ENCODE measurements at places on chromosomes 5 and 9.

DNA sequence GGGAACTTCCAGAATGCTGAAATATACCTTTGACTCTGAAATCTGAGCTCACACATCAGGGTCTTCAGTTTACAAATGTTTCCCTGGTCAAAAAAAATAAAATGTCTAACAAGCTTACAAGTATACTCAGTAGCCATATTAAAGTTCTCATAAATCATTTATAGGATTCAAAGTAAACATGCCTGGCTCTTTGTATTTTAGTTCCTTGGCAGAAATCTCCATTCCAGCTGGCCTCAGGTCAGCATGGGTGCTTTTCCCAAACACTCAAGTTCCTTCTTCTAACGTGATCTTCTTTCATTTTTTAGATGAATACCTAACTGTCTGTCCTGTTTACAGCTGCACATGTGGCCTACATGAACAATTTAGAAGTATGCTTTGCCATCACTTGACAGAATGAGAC, 263.2 kb downstream of the GAS1 start:
- no peak for DNase-seq

DNA sequence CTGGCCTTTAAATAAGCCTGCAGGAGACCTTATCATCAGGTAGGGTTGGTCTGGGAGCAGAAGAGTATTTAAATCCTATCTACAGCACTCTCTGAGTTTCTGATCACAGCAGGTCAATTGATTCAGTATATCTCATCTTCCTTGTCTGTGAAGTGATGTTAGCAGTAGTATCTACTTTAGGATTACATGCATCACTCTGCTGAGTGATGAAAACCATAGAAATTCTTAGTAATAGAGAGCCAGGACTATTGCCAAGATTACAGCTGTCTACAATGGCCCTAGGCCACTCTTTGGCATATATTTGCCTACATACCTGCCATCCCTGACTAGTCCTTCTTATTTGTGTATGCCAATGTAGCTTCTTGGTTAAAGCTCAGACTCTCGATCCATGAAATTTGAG, 183.8 kb downstream of the ASTN2 start:
- DNase-seq, result no peak

GRCh38 chr9:33453286-33453860, 6.0 kb upstream of the AQP3 start:
- no peak for DNase-seq

GRCh38 chr5:87137283-87137682, 130.4 kb upstream of the RASA1 start:
- no peak for DNase-seq

GRCh38 chr5:91328743-91329142, 54.4 kb downstream of the ARRDC3 start:
- DNase-seq, result no peak

- no peak for DNase-seq
These were observed 1.3 kb downstream of the EDIL3 start for GRCh38 chr5:84383296-84383815.

GRCh38 chr5:54001976-54002775, 308.2 kb downstream of the ARL15 start:
- DNase-seq, result no peak

DNA sequence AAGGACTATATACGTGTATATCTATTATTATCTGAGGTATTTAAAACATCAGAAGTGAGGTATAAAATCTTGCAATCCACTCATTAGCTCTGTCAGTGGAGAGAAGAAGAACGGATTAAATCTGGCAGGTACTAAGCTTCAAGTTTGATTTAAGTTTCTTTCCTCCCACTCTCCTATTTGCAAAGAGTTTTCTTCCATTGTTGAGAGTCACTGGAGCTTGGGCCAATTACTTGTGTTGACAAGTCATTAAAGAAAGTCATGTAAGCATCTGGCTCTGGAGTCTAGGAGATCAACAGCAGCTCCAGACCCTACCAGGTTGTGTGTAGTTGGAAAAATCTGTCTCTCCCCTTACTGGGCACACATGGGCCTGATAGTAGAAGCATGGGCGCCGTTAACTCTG, 476.8 kb upstream of the SMARCA2 start:
- no peak for DNase-seq

GRCh38 chr5:10167806-10168205, 81.9 kb downstream of the ATPSCKMT start:
- no peak for DNase-seq

DNA sequence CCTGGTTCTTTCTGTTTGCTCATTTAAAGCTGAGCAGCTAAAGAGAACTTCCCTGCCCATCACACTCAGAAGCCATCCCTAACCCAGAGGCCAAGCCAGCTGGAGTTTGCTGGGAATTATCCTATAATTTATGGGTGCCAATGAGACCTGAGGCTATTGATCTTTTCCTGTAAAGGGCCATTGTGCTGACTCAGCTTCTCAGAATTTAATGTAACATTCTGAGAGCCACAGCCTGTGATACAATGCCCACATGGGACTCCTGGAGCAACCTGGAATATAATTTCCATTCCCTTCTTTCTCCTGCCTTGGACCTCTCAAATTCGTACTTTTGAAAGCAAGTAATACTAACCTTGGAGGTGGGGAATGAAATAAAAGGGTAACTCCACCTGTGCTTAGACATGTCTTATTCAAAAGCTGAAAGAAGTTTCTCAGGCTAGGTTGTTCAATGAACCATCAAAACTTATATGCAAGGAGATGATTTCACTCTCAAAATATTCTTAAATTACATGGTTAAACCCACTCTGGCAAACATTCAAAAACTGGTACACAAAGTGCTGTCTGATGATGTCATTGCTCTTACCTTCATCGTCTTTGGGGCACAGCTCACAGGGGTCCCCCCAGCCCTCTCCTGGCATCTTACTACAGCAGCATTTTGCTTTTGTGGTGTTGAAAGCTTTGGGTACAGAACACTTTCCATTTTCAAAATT, 206.7 kb downstream of the SLC12A2 start:
- no peak for DNase-seq

GRCh38 chr5:126544087-126544740, 50.8 kb downstream of the ALDH7A1 start:
- DNase-seq, result no peak

GRCh38 chr5:174727794-174728680, 3.7 kb downstream of the MSX2 start:
- DNase-seq, result no peak

GRCh38 chr5:28766565-28767158, 1728.3 kb upstream of the CDH9 start:
- peak; percentile 14 for DNase-seq

- DNase-seq, result no peak
These were observed 323.5 kb downstream of the IRX2 start for GRCh38 chr5:2427983-2428382.

GRCh38 chr9:105030285-105030684, 102.3 kb upstream of the ABCA1 start:
- no peak for DNase-seq

DNA sequence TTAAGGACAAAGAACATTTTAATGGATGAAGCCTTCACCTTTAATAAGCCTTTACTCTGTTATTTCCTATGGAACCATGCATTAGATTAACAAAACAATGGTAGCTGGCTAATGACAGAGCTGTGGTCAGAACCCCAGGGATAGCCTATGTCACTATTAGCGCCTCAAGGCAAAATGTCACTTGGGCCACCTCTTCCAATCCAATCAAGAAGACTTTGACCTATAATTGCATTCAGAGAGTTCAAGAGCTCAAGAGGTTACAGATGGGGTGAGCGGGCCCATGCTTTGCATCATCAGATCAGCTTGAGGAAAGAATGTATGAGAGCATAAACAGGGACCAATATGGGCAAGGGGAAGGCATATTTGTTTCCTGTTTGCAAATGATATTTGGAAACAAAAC, 425.1 kb downstream of the ARHGEF28 start:
- no peak for DNase-seq

GRCh38 chr5:96031811-96032261, 70.2 kb upstream of the ELL2 start:
- DNase-seq, result no peak

- no peak for DNase-seq
These were observed 11.4 kb upstream of the DAB2IP start for GRCh38 chr9:121640076-121640475.

DNA sequence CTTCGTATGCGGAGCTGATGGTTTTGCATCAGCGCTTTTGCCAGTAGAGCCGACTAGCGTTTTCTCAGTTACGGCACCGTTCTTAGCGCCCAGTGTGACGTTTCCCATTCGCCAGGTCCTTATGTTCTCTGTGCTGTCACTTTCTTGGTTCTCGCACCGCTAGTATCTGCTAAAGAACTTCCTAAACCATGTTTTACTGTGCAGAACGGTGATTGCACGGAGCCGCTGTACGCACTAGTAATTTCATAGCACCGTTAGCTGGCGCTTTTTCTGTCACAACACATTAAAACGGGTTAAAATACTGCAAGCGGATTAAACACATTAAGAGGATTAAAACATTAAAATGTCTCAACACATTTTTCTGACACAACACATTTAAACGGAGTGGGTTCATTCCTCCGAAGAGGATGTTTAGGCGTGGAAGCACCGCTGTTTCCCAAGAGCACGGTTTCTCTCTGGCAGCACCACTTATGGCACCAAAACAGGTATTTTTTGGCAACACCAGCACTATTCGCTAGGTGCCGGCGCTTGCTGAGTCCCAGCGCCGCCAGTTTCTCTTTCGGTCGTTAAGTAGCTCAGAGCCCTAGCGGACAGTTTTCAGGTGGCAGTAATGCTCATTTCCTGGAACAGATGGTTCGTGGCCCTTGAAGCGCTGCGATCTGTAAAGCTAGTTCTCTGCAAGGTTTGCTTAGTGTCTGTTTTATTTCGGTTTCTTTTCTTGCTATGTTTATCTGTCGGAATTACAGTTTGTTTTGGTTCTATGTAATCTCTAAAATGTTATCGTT, 20.3 kb downstream of the ANXA2R start:
- DNase-seq, result peak; percentile 85

DNA sequence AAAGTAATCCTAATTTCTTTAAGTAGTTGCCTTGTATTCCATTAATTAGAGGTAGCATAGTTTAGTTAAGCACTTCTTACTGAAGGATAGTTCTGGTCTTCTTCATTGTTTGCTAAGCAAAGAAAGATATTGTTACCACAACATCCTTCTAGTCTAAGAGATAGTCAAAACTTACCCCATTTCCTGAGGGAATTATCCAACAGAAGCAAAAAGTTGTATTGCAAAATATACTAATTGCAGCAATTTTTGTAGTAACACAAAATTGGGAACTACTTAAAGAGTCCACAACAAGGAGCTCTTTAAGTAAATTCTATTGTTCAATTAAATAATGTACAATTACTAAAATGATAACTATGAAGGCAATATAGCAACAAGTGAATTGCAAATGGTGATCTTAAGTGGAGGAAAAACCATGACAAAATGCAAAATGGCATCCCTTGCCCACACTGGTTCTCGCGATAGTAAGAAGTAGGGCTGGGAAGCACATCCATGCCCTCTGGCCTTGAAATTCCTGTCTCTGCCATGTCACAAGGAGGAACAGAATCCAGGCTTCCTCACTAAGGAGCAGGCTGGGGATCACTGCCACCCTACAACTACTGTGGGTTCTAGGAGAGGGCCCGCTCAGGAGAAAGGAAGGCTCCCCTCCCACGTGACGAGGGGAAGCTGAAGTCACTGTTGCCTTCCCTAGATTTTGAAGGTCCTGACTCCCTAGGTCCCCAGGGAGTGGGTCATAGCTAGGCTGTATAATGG, 23.3 kb upstream of the MEGF9 start:
- DNase-seq, result no peak

- DNase-seq, result no peak
These were observed 88.9 kb downstream of the CDK5RAP2 start for GRCh38 chr9:120490888-120491595.

DNA sequence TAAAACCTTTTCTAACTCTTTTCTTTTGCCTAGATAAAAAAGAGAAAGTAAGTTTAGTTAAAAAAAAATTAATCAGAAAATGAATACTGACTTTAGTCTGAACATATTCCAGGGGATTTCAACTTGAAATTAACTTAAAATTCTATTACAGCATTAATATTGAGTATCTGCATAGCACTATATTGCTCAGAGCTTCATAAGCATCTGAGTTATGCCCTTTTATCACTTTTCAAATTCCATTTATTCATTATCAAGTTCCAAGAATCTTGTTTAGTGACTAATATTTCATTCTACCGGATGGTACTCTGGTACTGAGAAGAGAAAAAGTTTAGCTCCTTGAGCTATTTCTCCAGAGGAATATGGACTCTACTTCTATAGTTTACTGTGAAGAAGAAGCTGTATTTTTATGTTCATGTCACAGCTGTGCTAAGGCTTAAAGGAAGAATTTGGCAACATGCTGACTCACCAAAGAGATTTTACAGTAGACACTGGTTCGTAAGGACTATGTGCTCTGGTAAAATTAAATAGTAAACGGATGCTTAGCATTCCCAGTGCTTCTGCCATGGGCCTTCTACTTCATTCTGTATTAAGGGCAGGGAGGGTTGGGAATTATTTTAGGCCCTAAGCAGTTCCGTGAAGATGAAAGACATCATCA, 285.2 kb upstream of the SEMA6A start:
- no peak for DNase-seq

GRCh38 chr9:17614903-17615302, 36.0 kb downstream of the SH3GL2 start:
- DNase-seq, result no peak

DNA sequence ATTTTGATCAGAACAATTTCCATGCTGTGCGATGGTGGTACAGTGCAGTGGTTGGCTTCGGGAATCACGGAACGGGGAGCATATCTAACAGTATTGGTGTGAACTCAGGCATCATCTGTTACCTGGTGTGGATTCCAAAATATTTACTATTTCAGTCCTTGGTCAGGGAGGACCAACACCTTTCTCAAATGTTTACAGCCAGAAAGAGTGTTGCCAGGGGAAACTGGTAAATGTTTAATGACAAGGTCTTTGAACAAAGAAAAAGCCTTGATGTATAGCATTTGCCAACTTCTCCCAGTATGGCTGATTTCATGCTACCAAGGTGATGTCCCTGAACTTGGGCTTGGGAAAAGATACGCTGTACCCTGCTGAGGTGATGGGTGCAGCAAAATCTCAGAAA, 145.6 kb upstream of the POC5 start:
- no peak for DNase-seq

GRCh38 chr9:131980267-131981016, 99.2 kb downstream of the MED27 start:
- DNase-seq, result no peak

DNA sequence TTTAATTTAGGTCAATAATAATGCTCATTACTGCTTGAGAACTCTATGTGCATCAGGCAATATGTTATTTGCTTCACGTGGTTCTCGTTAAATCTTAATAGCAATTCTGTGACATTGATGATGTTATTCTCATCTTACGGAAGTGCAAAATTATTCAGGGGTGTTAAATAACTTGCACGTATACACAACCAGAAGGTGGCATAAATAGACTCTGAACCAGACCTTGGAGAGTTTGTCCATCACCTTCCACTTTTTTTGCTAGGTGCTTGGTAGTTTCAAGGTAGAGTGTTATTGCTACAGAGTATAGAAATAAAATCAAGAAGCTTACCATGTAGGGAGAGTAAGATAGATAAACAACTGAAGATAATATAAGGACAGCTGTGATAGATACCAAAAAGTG, 23.6 kb upstream of the TNFAIP8 start:
- no peak for DNase-seq

GRCh38 chr9:129885018-129885669, 49.9 kb downstream of the USP20 start:
- DNase-seq, result no peak
